ENCODE measurements at places on chromosomes 4 and X.

DNA sequence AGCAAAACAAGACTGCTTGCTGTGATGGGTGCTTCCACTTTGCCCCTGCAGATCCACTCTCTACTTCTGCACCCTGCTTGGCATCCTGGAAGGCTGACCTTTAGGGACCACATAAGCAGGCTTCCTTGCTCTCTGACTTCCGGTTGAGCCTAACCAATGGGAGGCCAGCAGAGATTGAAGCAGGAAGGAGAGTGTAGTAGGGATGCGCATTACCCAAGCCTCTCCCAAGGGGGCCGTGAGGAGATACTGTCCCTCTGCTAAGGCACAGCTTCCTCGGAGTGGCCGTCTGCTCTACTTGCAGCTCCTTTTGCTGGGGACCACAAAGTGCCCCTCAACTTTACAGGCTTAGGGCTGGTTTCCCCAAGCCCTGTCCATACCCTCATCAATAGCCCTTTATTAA is 624.3 kb upstream of the TENM3 start:
- no peak for DNase-seq

DNA sequence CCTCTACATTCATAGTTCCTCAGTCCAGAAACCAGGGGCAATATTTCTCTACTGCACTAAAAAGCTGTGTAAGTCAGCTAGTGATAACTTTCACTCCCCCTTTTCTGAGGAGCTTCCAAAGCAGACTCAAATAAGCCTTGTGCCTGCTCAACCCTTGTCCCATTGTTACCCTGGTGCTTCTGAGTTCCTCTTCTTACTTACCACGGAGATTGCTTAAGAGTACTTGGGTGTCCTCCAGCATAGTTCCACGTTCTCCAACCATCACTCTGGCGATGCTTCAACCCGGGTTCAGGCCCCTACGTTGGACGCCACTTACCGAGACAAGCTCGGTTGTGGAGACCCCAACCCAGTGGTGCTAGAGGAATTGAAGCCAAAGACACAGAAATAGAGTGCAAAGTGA is 71.6 kb downstream of the ADAM29 start:
- DNase-seq = no peak

- DNase-seq = no peak
These were observed 730.1 kb downstream of the CCSER1 start for GRCh38 chr4:90857081-90857820.

- peak; percentile 8 for DNase-seq
These were observed 74.4 kb upstream of the RBMX start for GRCh38 chrX:136954930-136955329.

GRCh38 chr4:147960971-147961370 is 229.1 kb downstream of the ARHGAP10 start:
- DNase-seq = no peak

- no peak for DNase-seq
These were observed 4.7 kb downstream of the MGARP start for GRCh38 chr4:139275281-139275735.

DNA sequence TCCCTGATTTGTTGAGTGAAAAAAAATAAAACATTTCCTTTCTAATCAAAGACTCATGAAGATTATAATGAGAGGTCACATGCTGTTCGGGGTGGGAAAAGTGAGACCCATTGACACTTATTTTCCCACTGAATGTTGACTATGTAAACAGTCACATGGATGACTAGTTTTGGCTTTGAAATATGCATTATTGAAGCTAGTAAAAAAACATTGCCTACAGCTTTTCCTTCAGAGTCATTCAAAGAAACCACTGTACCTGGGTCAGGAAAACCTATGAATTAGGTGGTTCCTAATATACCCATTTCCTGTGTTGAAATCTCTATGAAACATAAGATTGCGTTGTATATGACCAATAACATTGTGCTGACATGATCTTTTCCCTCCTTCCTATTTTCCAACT is 251.2 kb downstream of the CFAP299 start:
- no peak for DNase-seq

GRCh38 chr4:84944947-84945346 is 21.5 kb downstream of the WDFY3 start:
- no peak for DNase-seq

- DNase-seq = peak; percentile 11
These were observed 54.1 kb upstream of the ARHGAP24 start for GRCh38 chr4:85420831-85421230.

DNA sequence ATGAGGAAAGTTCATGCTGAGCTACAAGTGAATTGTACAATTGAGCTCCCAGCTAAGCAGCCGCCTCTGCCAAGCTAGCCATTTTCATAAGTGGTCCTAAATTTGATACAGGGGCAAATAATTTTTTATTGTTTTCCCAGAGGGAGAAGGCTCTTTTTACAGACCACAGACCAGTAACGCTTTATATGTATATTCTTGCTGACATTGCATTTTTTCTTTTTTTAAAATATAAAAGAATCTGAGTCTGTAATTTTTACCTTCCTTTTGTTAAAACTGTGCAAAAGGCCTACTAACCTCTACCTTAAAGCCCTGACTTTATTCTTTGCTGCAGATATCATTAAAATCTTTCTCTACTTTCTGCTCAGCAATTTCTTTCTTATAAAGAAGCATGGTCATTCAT is 501.2 kb upstream of the INTU start:
- DNase-seq = no peak

GRCh38 chr4:9877123-9877522 is 95.7 kb downstream of the DRD5 start:
- no peak for DNase-seq

- no peak for DNase-seq
These were observed 78.6 kb upstream of the GBA3 start for GRCh38 chr4:22614114-22614513.

DNA sequence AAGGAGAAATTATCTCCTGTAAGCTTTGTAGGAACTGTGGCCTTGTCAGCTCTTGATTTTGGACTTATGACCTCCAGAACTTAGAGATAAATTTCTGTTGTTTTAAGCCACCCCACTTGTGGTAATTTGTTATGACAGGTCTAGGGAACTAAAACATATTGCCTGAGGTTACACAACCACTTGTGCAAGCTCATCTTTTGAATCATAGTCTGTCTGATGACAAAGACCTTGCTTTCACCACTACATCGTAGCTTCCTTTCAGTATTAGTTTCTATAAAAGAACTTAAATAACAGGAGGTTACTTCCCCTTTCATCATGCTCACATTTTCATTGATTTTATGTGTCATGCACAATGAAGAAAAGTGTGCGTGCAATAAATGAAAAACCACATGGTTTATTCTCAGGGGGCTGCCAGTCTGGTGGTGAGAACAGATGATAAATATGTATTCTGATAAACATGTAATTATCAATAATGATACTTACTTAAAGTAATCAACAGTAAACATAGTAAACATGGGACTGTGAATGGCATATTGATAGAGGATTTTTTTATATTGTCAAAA is 690.0 kb upstream of the HS3ST1 start:
- DNase-seq = no peak

GRCh38 chrX:26411045-26411444 is 195.1 kb downstream of the MAGEB5 start:
- DNase-seq = no peak

DNA sequence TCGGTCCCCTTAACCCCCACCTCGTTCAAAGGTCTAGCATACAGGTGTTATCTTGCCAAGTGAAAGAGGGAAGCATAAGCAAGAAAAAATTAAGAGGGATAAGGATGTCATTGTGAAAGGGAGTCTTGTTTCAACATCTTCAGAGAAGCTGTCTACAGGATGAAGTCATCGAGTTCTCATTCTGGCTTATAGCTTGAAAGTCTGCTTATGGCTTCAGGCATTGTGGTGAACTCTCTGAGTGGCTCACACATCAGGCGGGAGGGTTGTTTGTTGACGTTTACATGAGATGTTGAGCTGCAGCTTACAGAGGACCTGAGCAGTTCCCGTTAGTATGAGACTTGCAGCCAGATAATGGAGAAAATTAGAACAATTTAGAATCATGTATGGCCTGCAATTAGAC is 16.6 kb downstream of the MAGEA9B start:
- DNase-seq = no peak

GRCh38 chr4:187814737-187815465 is 180.7 kb upstream of the ZFP42 start:
- no peak for DNase-seq

- DNase-seq = no peak
These were observed 59.5 kb downstream of the TET2 start for GRCh38 chr4:105206214-105206613.

- DNase-seq = no peak
These were observed 21.3 kb downstream of the CCKAR start for GRCh38 chr4:26468977-26469376.

DNA sequence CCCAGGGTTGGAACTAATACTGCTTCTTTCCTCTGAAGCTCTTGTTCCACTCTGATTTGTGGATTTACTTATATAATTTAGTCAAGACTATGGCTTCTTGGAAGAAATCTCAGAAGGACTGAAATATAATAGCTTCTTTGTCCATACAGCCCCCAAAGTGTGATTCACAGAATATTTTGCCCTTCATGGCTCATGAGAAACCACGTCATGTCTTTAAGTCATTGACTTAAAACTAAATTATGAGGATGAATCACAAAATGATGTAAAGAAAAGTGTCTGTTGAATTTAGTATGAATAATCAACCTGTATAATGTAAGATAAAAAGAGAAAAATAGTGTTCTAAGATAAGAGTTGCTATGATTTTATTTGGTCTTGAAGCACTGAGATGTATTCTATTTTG is 43.3 kb upstream of the AGA start:
- no peak for DNase-seq

- DNase-seq = no peak
These were observed 1232.0 kb downstream of the STIM2 start for GRCh38 chr4:28092610-28093009.

DNA sequence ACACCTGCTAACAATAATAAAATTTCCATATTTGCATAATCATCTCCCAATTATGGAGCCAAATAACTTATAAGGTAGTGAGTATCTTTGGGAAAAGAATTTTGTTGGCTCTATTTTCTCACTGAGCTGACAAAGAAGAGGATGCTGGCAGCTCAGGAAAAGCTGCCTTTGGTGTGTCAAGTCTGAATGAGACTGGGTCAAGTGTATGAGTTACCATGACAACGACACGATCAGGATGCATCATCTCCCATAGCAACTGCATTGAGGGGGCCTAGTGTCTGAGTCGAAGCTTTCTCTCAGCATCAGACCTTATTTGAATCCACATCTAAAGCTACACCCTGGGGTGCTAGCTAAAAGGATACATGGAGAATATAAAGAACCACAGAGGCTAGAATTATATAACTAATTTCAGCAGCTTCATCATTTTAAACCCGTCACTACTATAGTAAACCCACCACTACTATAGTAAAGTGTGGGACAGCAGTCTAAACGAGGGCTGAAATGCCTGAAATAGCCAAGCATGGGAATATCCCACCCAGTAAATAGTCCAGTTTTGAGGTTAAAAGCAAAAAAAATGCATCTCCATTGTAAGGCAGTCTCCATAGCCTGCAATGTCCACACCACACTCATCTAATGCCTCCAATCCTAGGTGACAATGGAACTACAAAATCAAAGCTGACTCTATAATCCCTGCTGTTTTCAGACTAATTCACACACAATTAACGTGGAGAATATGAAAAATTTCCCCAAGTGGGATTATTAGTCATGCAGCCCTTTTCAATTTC is 16.0 kb downstream of the GSPT2 start:
- no peak for DNase-seq

- no peak for DNase-seq
These were observed 172.8 kb upstream of the DCAF12L2 start for GRCh38 chrX:126338916-126339315.

GRCh38 chr4:3271131-3271530 is 21.7 kb upstream of the RGS12 start:
- no peak for DNase-seq

DNA sequence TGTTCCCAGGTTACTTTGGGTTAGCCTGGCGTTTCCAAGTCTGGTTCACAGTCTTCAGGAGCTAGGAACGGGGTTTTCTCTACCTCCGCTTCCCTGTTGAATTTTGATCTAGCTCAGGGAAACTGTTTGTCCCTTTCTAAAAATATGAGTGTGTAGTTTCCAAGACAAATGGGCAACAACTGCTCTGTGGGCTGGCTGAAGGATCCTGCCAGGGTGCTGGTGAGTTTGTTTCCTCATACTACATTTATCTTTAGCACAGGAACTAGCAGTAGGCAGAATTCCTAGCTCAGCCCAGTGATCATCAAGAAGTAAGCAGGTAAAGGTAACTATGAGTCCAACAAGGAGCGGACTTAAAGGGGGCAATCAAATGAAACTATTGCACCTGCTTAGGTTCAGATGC is 13.3 kb upstream of the FAM47E start:
- DNase-seq = no peak

DNA sequence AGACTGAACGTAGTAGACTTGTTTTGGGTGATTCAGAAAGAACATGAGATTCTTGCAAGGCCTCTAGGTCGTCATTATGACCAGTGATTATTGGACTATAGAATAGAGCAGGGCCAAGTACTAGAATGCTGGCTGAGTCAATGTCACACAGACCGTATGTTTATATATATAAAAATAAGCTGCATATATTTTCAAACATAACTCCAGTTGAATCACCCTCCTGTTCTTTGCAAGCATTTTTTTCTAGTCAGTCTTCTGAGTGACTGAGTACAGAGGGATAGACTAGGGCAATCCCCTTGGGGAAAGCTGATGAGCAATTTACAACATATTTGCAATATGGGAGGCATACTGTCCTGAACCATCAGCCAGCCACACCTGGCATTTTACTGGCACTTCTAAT is 48.4 kb upstream of the PRPS1 start:
- DNase-seq = no peak

DNA sequence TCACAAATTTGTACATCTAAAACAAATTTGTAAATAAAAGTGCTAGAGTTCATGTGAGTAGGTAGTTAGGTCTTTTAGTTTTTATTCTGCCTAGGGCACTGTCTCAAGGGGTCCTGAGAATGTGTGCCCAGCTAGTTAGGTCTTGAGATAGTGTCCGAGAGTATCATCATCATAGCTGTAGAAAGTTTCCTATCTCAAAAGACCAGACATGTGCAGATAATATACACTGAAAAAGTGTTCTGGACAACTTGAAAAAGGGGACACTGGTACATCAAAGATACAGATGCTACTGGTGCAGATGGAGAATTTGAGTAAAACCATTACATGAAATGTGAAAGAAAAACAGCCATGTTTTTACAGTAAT is 1.8 kb upstream of the ZCCHC4 start:
- no peak for DNase-seq

DNA sequence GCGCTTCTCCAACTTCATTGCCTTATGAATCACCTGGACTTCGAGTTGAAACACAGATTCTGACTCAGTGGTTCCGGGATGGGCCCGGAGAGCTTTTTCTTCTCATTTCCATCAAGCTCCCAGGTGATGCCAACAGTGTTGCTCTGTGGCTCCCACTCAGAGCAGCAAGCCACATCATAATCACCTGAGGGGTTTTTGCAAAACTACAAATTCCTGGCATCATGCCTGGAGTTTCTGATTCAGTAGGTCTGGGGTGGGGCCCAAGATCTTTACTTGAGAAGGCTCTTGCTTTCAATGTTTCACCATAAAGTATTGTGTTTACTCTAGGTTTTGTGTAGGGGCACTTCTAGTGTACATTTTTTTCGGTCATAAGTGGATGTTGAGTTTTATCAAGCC is 7.0 kb downstream of the MTM1 start:
- no peak for DNase-seq
